ENCODE measurements at places on chromosomes 11 and 22. TPM values are rescaled to one million over a fixed set of nuclear protein-coding genes. Genes with fewer than 3 reads are reported as not detected.

Gene KCNE3
- 0.16 TPM for total RNA-seq

Gene GLYATL2
- not detected for total RNA-seq

Gene MS4A6E
- not detected for total RNA-seq

Gene TP53AIP1
- not detected for total RNA-seq

Gene NLRP14
- total RNA-seq: not detected

Gene GANAB
- 257 TPM for total RNA-seq

Gene SIDT2
- total RNA-seq: 59.5 TPM

Gene RIC3
- total RNA-seq: 37.5 TPM

Gene CNTF
- total RNA-seq: 3.9 TPM

Gene CABP4
- total RNA-seq: 16.0 TPM

Gene NFAM1
- 0.07 TPM for total RNA-seq

Gene KRTAP5-4
- total RNA-seq: not detected

Gene GRAP2
- total RNA-seq: 157 TPM

Gene CLNS1A
- 103 TPM for total RNA-seq

Gene TRIM48
- total RNA-seq: not detected

Gene MS4A7
- total RNA-seq: 0.76 TPM

Gene CPT1B
- total RNA-seq: 94.5 TPM

Gene DEFB131B
- not detected for total RNA-seq

Gene SHISA8
- 0.58 TPM for total RNA-seq

Gene SLC25A18
- not detected for total RNA-seq

Gene LDHAL6A
- total RNA-seq: not detected

Gene ESAM
- 2.2 TPM for total RNA-seq

Gene OR10D3
- total RNA-seq: not detected

Gene NXPE1
- not detected for total RNA-seq

Gene MRGPRE
- not detected for total RNA-seq

Gene THAP7
- total RNA-seq: 53.9 TPM

Gene TSPAN18
- 20.0 TPM for total RNA-seq

Gene SYT12
- not detected for total RNA-seq

Gene TREH
- not detected for total RNA-seq

Gene SCUBE1
- 0.03 TPM for total RNA-seq

Gene RAB39A
- total RNA-seq: not detected

Gene FAT3
- total RNA-seq: 0.03 TPM

Gene OMP
- not detected for total RNA-seq

Gene SAA4
- 0.93 TPM for total RNA-seq

Data from T-cell (primary cell).